ENCODE measurements at places on chromosomes 7 and 10.

DNA sequence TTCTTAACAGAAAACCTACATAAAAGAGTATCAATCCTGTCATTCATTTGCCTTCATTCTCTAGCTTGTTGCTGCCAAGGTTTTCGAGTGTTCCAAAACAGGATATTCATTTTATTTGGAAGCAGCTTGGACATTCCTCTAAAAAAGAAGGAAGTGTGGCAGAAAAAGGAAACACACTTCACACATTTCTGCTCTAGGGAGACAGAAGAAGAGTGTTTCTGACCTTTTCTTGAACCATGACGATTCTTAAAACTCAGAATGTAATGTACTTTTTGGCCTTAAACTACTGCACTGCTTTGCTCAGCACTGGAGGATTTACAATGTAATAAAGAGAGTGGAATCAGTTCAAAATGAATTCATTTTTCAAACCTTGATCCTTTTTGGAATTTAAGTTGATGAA, 81.3 kb downstream of the SEMA3A start:
- no peak for DNase-seq

- peak; percentile 94 for DNase-seq
Measured at GRCh38 chr7:135620980-135621850, 41.1 kb upstream of the STMP1 start.

DNA sequence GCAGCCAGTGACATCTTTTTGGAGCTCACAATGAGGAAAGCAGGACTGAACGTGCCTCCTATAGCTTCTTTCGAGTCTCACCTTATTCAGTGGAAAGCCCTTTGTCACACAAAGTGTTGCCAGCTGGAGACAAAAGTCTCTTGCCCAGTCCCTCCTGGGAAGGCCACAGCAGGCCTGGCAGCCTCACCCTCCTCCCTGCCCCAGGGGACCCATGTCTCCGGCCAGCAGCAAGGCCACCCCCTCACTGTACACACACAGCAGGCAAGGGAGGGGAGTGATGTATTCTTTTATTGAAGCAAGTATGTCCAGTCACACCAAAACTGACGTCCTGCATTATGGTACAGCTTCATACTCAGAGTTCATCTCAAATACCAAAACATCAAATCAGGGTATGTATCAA, 56.0 kb downstream of the CSGALNACT2 start:
- no peak for DNase-seq

DNA sequence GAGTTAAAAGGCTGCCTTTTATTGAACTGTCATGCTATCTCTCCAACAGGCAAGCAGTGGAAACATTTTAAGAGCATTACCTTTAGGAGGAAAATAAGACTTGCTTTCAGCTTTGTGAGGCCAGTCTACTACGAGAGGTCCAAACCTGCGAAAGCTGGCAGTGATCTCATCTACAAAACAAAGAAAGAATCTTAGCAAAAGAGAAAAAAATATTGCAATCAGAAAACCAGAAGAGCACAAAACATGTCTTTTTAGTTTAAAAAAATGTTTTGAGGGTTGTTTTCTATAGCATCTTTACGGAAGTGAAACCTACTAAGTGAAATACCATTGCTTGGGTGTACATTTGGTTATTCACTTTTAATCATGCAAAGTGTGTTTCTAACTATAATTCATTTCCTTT, 147.9 kb downstream of the CPEB3 start:
- DNase-seq: no peak

- no peak for DNase-seq
Measured at GRCh38 chr7:7446616-7447015, 89.1 kb downstream of the COL28A1 start.

DNA sequence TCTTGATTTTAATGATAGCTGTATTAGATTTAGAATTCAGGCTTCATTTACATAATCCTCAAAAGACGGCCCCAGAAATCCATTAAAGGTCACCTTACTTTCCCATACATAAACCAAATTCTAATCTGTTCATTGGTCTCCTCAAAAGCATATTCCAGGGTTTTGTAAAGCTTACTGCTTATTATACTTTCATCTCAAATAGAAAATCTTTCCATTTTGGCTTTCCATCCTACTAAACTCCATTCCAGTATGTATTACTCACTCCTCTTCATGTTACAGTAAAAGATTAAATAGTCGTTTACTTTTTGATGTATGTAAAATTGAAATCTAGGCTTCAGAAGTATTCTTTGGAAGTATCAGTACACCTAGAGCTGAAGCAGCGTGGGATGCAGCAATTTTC, 143.5 kb upstream of the LRRN3 start:
- DNase-seq: no peak

GRCh38 chr7:129952086-129952652, 591 bp downstream of the UBE2H start:
- DNase-seq: peak; percentile 44

GRCh38 chr10:66848856-66849255, 77.0 kb upstream of the LRRTM3 start:
- DNase-seq: no peak

- no peak for DNase-seq
Measured at GRCh38 chr7:46660402-46660980, 739.4 kb upstream of the IGFBP3 start.
